PC-3 (cell line): ENCODE measurements at places on chromosomes 2 and 18. TPM values are rescaled to one million over a fixed set of nuclear protein-coding genes. Genes with fewer than 3 reads are reported as not detected.

GRCh38 chr18:10152475-10152874 is 238.7 kb downstream of the VAPA start:
- no peak overlapping the region for H3K27ac ChIP-seq
- H3K4me1 ChIP-seq, result no peaks in the 10 kb centered on the region
- H3K27me3 ChIP-seq, result peaks cover 14% of the 10 kb centered on the region
- H3K36me3 ChIP-seq, result no peaks in the 10 kb centered on the region

DNA sequence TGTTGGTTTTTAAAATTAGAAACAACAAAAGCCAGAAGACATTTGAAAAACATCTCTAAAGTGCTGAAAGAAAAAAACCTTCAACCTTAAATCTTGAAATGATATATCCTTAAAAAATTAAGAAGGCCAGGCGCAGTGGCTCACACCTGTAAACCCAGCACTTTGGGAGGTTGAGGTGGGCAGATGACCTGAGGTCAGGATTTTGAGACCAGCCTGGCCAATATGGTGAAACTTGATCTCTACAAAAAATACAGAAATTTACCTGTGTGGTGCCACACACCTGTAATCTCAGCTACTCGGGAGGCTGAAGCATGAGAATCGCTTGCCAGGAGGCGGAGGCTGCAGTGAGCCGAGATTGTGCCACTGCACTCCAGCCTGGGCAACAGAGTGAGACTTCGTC is 87.7 kb upstream of the SIX2 start:
- no peaks in the 10 kb centered on the region for H3K36me3 ChIP-seq
- DNase-seq, result no peak
- H3K27me3 ChIP-seq, result no peaks in the 10 kb centered on the region
- no peak overlapping the region for H3K4me3 ChIP-seq
- H3K4me1 ChIP-seq, result peaks cover 4% of the 10 kb centered on the region
- H3K27ac ChIP-seq, result no peak overlapping the region

Gene SATB2
- total RNA-seq, result 3.0 and 5.1 TPM in 2 replicates

Gene CPLX4
- not detected in 2 replicates for total RNA-seq
